ENCODE measurements at places on chromosomes 3 and 15.

DNA sequence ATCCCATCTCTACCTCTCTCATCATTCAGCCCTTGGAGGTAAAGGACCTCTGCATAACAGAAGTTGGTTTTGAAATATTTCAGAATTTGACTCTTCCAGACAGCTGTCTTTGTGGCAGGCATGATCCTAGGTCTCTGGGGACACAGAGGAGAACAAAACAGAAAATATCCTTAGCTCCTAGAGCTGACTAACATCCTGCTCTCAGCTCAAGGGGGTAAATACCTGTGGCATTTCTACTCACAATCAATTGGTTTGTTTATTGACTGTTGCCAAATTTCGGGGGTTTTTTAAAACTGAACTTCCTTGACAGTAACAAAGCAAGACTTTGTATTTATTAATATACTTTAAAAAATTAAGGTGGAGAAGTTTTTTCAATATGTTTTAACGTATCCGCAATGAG is 78.8 kb downstream of the EOMES start:
- DNase-seq = no peak

GRCh38 chr15:99453637-99454030 is 112.2 kb upstream of the MEF2A start:
- no peak for DNase-seq

DNA sequence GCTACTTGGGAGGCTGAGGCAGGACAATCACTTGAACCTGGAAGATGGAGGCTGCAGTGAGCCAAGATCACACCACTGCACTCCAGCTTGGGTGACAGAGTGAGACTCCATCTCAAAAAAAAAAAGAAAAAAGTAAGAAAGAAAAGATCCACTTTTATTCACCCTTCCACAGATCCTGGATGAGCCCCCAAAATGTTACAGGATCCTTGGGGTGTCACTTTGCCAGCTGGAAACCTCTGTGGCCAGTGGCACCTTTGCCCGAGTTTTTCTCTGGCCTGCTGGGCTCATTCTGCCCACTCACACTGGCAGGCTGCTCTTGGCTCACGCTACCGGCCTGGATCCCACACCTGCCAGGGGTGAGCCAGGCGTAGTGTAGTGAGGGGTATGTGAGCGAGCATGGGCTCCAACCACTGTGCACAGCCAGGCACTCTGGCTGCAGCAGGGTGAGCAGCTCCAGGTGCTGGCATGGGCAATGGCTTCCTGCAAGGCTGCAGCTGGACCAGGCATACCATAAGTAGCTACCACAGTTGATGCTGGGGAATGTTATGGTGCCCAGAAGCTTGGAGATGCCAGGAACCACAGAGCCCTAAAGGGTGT is 57.8 kb upstream of the C15orf39 start:
- no peak for DNase-seq

DNA sequence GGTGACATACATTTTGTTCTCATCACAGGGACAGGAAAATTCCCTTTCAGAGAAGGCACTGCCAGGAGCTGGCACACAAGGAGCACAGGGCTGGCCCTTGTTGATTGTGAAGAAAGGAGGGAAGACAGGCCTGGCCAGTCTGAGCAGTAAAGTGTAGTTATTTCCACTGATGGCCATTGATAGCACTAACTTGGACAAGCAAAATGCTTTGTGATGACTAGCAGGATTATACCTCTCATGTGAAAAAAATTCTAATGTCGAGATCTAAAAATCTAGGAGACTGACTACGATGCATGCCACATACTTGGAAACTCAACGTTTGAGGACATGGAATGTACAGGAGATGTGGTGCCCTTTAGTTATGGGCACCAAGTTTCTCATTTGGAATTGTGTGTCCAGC is 54.3 kb upstream of the ST8SIA2 start:
- DNase-seq = no peak

DNA sequence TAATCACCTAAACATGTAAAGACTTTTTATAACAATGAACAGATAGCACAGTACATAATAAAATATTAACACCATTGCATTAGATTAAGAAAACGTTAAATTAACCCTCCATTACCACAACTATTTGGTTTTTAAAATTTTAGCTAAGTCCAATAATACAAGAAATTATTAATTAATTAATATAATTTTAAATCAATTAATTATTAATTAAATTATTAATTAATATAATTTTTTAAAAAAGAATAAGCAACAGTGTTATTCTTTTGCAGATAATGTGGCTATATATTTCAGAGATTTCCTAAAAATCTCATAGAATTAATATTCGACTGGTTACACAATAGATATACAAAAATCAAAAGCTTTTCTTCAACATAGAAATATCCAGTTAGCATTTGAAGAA is 82.5 kb downstream of the ECT2 start:
- no peak for DNase-seq

GRCh38 chr15:59278120-59278519 is 71.5 kb downstream of the LDHAL6B start:
- no peak for DNase-seq

- no peak for DNase-seq
These were observed 1.5 kb upstream of the SLC12A8 start for GRCh38 chr3:125213946-125214542.

DNA sequence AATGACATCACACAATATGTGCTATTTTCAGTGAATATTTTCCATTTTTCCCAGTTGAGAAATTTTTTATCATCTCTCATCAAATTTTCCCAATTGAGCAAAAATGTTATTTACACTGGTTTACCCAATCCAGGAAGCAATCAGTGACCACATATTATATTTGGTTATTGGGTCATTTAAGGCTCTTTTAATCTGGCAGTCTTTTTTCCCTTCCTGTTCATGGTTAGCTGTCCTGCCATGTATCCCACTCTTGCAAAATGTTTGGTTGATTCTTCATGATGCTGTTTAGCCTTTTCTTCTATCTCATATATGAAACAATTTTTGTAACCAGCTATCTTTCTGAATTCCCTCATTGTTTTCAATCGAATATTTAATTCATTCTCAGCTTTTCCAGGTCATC is 626.0 kb downstream of the RBMS3 start:
- no peak for DNase-seq

DNA sequence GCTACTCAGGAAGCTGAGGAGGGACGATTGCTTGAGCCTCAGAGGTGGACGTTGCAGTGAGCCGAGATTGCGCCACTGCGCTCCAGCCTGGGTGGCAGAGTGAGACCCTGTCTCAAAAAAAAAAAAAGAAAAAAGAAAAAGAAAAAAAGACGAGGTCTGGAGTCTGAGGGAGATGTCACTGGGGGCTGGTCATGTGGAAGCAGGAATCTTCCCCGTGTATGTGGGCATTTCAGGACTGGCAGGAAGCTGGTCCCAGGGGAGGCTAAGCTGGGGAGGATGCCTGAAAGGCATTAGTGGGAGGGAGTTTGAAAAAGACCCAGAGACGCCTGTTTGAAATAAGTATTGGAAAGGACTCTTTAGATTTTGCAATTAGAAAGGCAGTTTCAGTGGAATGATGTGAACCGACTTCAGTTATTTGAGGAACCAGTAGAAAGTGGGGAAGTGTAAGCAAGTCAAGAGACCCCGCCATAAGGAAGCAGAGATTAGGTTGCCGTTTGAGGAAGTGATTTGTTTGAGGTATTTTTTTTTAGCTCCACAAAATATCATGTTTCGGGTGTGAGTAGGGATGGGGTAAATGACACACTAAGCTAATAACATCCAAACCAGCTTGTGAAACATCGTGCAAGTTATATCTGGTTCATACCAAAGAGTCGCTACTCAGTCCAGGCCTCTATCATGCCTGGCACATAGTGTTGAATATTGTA is 55.5 kb downstream of the ST6GAL1 start:
- DNase-seq = no peak

DNA sequence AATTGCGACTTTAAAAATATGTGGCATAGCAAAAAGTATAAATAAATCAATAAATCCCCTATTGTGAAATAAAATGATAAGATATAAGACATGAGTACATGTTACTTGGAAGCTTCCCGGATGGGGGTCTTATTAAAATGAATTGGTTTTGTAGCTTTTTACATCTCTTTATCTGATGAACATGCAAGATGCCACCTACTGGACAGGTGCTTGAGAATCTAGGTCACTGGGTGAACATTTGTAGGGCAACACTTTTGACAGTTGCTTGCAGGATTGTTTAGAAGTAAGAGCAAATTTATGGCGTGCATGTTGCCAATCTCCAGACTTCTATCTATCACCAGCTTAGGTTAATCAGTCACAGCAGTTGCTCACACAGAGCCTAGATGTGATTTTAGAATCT is 362.7 kb upstream of the SUCLG2 start:
- DNase-seq = no peak

DNA sequence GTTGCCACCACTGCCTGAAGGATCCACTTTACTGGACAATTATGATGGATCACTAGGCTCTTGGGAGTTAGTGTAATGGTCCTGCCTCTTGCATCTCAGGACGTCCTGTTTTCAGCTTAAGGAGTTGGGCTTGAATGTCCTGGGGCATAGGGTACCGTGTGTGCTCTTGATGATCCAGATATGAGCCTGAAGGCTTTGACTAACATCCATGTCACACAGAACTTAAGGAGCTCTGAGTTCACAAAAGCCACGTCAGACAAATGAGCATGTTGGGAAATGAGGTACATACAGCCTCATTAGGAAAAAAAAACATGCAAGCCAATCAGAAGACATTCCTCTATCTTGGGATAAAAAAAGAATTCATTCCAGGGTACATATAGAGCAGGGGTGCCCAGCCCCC is 40.8 kb downstream of the CA12 start:
- no peak for DNase-seq

DNA sequence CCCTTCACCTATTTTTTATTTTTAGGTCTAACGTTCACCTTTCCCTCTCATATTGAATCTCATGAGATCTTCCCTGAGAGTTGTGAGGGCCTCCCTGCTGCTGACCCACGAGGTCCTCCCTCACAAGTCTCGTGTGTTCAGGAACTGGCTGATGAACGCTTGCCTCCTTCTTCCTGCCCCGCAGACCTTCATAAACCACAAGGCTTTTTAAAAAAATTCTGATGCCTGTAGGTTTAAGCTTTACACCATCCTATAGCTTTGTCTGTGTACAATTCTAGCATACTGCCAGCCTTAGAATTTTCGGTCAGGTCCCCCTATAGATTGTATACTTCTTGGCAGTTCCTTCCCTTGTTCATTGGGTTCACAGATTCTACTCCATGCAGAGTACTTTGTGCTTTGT is 50.5 kb downstream of the CHST2 start:
- DNase-seq = no peak

DNA sequence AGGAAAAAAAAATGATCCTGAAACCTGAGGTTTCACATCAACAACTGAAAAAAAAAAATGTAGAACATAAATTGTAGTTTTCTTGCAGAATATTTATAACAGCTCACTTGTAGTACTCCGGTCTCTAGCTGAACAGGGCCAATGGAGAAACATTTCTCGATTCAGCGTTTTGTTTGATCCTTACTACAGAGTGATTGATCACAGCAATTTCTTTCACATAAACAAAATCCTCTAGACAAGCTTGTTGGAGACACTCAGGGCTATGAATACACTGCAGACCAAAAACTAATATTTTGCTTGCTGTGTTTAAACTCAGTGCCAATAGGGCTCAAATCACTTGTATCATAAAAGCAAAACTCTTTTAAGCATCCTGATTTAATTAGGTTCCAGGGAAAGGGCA is 127.0 kb upstream of the CNTN6 start:
- no peak for DNase-seq

DNA sequence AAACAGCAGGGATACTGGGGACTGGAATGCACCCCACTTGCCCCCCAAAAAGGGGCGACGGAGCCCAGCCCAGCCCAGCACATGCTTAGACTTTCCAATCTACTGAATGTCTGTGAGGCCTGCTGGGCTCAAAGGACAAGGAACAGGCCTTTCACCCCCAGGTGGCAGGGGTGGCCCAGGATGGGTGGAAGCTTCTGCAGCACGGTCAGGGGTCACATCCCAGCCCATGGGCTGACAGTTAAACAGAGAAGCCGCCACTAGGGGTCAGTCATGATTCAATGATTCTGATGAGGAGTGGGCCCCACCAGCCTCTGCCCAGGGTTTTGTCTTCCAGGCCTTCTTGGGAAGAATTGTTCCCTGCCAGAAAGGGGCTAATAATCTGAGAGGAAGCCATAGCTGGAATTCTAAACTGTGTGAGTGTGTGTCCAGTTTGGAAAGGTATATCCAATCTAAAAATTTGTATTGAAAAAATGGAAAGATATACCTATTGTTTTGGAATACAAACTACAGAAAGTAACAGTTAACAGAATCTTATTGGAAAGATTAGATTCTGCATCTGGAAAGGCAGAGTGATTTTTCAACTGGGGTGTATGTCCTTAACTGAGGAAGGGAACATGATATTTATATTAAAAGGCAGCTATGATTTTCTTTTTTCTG is 2.2 kb downstream of the CHRNB4 start:
- DNase-seq = peak; percentile 20

DNA sequence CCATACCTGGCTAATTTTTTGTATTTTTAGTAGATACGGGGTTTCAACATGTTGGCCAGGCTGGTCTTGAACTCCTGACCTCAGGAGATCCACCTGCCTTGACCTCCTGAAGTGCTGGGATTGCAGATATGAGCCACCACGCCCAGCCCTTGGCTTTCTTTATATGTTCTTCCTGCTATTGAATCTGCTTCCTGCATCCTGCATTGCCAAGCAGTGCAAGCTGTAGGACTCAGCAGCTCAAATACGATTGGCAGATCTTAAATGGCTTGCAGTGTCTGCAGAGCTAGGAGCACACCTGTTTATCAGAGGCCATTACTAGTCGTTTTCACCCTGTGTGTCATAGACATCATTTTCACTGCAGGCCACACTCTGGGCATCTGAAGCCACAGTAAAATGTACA is 426.2 kb upstream of the PPP2R3A start:
- no peak for DNase-seq

DNA sequence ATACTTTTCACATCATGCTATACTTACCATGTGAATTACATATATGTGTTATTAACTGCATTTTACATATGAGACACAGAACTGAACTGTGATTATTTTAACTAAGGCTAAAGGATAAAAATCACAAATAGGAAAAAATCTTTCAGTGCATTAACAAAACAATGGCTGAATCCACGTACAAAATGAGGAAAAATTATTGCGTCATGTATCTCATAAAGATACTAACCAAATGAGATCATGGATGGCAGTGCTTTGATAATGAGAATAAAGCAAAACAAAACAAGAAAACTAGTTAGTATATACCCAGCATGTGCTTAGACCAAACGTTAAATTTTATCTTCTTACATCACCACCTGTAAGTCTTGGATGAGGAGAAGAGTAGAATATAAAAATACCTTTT is 66.0 kb downstream of the SCAPER start:
- DNase-seq = no peak

DNA sequence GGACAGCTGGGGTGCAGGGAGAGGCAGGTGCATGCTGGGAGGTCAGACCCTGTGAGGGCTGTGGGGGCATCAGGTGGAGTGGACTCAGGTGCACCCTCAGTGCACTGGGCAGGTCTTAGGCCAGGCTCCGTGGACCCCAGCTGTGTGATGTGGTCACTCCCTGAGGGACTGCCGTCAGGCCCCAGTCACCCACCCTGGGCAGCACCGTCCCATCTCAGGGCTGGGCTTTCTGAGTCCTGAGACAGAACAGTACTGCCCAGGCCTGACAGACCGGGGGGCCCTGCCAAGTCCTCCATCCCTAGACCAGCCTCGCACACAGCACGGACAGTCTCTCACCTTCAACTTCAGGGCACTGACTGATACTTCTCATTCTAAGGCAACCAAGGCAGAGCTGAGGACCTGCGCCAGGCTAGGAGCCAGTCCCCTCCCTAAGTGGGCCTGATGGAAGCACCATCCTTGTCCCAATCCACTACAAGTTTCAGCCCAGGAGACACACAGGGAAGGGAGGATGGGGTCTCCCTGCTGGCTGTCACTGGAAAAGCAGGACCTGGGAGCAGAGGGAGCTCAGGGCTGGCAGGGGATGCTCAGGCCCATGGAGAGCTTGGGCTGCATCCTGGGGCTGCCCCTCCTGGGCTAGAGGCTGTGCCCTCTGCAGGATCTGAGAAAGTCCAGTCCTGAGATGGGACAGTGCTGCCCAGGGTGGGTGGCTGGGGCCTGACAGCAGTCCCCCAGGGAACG is 86.3 kb downstream of the LMLN start:
- no peak for DNase-seq

All from NCI-H774 (cell line).